ENCODE measurements at places on chromosomes 1 and 21.

- DNase-seq: no peak
These were observed 118.9 kb downstream of the KCNJ6 start for GRCh38 chr21:37797403-37797802.

DNA sequence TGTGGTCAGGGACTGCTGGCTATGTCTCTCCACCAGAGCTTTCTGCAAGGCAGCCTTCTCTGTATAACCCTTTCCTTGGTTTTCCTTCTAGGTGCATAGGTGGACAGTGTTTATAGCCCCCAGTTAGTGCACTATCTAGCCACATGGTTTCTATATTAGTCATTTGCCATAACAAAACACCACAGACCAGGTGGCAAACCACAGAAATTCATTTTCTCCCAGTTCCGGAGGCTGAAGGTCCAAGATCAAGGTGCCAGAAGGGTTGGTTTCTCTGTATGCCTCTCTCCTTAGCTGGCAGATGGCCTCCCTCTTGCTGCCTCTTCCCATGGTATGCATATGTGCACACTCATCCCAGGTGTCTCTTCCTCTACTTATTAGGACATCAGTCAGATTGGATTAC, 106.4 kb downstream of the KAZN start:
- DNase-seq: peak; percentile 15

- DNase-seq: no peak
These were observed 41.2 kb downstream of the TRIM11 start for GRCh38 chr1:228365271-228366061.

GRCh38 chr1:234613128-234613875, 3.3 kb upstream of the IRF2BP2 start:
- no peak for DNase-seq

GRCh38 chr1:59601811-59602210, 212.9 kb upstream of the HOOK1 start:
- no peak for DNase-seq

DNA sequence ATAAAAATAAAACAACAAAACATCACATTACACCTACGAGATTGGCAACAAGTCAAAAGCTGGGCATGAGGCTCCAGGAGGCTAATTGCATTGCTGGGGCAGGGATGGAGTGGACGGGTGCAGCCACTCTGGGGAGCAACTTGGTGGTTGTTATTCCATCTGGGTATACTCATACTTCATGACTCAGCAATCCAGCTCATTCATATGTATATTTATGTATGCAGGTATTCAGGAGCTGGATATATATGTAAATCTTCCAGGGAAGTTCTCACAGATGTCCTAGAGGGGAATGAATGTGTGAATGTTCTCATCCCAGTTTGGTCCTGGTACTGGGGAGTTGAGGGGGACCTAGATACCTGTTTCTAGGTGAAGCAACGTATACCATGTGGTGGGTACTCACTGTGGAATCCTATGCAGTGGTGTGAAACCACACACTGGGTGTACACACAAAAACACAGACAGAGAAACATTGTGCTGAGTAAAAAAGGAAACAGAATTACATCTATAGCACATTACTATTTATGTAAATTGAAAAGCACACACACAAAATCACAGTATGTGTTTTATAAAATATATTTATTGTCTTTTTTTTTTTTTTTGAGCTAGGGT, 79.7 kb upstream of the RAB4A start:
- no peak for DNase-seq

- no peak for DNase-seq
These were observed 98.2 kb upstream of the VAMP3 start for GRCh38 chr1:7672864-7673263.

DNA sequence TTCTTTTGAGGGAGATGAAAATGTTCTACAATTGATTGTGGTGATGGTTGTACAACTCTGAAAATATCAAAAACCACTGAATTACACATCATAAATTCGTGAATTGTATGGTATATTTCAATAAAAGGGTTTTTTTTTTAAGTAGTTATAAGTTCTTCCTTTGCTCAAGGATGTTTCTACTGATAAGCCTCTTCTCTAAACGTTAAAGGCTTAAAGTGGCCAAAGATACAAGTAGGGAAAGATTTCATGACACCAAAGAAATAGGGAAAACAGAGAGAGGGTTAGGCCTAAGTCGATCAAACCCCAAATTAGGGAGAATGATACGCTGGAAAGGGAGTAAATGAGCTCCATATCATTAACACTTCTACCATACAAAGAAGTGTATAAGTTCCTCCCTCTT, 4.1 kb downstream of the KDM5B start:
- DNase-seq: no peak

DNA sequence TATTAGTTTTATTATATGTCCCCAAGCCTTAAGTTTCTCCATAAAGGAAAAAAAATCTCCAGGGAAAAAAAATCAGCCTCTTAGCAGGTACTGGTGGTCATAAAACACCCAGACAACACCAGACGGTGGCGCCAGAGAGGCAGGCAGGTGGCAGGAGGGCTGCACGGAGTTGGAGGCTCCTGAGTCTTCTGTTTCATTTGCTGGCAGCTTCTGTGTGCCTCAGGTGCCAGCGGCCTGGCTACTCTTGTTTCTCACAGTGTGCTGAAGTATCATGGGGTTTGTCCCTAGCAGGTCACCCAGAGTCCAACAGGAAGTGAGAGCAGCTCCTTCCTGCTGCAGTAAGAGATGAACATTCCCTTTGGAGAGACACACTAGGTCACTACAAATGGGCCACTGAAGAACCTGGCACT, 123.3 kb upstream of the GADD45A start:
- DNase-seq: peak; percentile 24

DNA sequence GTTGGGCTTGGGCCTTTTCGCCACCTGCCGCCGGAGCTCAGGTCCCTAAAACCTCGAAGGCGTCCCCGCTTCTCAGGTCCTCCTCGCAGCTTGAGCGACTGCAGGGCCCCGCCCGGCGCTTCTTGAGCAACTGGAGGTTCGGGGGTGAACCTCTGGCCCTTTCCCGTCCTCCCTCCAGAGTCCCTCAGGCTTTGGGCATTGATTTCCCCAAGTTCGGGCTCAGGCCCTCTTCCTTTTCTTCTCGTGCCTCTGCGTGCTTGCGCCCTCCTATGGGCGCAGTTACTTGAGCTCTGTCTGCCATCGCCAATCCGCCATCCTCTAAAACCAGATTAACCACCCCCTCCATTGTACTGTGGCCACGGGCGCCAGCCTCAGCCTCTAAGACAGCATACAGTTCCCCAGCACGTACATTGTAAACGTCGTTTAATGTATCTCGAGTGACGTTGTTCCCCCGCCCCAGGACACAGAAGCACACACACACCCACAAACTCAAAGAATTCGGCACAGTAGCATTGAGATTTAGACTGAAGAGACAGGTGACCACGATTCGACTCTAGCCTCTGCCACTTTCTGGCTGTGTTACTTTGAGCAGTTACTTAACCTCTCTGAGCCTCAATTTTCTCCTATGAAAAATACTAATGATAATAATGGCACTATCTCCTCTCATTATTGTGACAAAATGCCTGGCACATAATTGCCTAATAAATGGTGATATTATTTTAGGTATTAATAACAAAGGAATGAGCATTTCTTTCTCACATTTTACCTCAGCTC, 22.6 kb downstream of the BTG2 start:
- DNase-seq: no peak

- DNase-seq: no peak
These were observed 2.4 kb upstream of the C8B start for GRCh38 chr1:56967900-56968832.

GRCh38 chr1:27536767-27537166, 46.8 kb upstream of the WASF2 start:
- DNase-seq: no peak

- no peak for DNase-seq
These were observed 97.4 kb upstream of the TMPRSS2 start for GRCh38 chr21:41605178-41605933.

DNA sequence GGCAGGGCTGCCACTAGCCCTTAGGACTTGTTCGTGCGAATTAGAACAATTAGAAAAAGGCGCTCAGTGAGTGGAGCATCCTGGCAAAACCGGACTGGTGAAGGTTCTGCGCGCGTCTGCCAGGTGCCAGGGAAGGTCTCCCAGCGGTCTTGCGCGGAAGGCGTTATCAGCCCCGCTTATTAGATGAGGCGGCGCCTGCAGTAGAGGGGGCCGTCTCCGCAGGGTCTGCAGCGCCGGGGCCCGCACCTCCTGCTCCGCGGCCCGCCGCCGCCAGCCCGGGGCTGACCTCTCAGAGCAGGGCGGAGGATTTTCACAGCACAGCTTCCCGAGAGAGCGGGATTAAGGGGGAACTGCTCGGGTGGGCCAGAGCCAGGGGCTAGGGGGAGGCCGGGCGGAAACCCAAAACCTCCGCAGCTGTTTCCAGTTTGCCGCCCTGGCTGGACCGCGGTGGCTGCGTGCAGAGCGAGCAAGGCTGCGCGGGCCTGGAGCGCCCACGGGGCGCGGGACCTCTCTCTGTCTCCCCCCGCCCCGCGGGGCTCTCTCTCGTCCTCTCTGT, 155.2 kb downstream of the FOXD2 start:
- no peak for DNase-seq

DNA sequence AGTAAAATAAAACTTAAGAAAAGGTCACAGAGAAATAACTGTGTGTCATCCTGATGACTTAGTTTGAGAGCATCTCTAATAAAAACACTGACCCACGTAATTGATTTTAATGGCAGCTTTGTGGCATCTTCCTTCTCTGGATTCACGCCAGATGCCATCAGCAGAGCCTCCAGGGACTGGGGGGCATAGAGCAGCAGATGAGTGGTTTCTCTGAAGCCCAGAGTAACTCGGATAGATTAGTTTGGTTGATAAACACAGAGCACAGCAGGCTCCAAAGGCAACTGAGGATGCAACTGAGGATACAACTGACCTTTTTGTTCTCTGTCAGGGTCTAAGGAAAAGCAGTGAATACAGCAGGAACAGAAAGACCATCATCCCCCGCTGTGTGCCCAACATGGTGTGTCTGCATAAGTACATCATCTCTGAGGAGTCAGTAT, 180.8 kb downstream of the RPS6KC1 start:
- no peak for DNase-seq

DNA sequence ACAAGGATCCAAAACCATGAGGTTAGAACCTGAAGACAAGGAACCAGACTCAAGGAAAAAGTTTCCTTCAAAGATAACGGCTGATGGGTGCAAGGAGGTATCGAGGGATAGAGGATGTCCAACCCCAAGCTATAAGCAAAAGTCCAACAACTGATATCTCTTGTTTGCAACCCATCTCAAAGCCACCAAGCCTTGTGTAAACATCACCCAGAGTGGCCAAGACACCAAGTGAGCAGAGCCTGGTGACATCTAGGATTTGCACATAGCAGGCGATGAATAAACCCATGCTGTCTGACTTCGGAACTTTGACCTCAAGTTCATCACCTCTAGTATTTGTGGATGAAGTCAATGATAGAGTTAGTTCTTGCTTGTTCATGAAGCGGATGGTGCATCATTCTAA, 180.7 kb downstream of the ETS2 start:
- DNase-seq: no peak

- no peak for DNase-seq
These were observed 7.8 kb upstream of the CD58 start for GRCh38 chr1:116578581-116578980.

DNA sequence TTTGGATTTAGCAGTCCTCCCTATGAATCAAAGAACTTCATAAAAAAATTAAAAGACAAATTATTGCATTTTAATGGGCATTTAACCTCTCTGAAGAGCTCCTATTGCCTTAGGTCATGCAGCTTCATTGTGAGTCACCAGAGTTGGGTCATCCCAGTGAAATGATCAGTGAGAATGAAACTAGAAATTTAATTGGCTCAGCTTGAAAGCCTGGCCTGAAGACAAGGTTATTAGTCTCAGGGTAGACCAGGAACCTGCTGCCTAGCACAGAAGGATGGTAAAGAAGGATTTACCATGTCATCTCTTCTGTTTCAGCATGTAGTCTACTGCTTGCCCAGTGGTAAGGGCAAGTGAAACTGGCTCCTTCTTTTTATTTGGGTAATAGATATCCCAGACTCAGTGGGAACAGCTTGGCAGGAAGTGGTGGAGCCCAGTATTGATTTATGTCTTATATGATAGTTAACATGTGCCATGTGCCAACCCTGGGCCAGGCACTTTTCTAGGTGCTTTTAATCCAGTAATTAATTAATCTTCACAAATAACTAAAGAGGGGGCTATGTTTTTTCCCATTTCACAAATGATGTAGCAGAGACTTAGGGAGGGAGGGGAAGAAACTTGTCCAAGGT, 23.6 kb downstream of the LAMC2 start:
- no peak for DNase-seq

GRCh38 chr21:31132574-31133242, 94.4 kb upstream of the KRTAP19-8 start:
- DNase-seq: peak; percentile 93

- peak; percentile 5 for DNase-seq
These were observed 104.7 kb downstream of the SNX7 start for GRCh38 chr1:98766255-98766654.

All from GM12878 (cell line).